T-helper 2 cell treated with Interferon-gamma antibody and Interleukin-4, amounts not matched to agents 5 μg/mL and 100 μg/mL, for 36 hours (primary cell): ENCODE measurements at places on chromosomes 16 and 17.

DNA sequence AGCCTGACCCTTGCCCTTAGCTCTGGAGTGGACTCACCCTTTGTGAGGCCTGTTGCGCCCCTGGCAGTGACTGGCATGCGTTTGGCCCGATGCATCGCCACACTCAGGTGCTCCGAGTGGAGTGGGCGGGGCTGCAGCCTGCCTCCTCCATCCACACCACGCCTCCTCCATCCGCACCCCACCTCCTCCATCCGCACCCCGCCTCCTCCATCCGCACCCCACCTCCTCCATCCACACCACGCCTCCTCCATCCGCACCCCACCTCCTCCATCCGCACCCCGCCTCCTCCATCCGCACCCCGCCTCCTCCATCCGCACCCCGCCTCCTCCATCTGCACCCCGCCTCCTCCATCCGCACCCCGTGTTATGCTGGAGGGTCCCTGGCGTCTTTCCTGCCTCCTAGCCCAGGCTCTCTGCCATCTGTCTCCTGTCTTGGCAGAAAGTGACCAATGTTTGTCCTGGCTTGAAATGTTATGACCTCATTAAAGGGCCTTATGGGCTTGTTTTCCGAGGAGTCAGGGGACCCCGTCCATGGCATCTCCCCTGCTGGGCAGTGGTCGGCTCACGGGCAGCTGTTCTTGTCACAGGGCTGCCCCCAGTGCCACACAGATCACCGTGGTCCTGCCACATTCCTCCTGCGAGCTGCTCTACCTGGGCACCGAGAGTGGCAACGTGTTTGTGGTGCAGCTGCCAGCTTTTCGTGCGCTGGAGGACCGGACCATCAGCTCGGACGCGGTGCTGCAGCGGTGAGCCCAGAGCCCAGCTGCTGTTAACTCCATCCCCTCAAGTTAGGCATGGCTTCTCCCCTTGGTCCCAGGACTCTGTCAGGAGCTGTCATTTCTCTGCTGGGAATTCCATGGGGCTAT lies 28.7 kb upstream of the MYO15B start:
- DNase-seq, result no peak

DNA sequence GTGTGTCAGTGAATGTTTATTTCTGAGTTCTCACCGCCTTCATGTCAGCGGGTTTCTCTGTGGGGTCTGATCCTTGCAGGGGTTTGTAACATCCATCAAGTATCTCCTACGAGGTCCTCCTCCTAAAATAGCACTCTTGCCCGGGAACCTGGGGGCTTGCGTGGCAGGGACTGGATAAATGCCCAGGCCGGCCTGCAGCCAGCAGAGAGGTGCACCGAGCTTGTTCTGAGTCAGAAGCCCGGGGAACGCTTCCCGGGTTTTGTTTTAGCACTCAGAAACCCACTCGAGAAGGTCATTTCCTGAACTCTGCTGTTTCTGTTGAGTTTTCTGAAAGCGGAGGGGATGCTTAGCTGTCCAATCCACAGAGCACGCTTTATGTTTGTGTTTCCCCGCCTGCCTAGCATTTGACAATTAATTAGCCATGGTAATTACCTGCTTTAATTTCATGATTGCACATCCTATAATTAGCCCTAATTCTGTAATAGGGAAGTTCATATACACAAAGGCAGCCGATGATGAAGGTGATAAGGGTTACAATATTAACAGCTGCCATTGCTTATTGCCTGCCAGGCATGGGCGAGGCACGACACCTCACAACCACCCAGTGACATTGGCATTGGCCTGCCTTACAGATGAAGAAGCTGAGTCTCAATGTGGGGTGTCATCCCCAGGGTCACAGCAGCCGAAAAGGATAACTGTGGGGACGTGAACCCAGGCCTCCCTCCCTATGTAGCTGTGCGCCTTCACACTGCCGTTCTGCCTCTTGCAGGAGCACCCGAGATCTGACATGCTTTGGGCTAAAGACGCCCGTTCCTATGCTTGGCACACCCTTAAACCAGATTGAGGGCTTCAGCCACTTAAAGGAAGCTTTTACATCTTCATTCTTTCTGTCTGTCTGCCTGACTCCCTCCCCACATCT lies 333.1 kb downstream of the CPPED1 start:
- DNase-seq, result no peak

GRCh38 chr17:67528751-67529436 lies 151.8 kb downstream of the PITPNC1 start:
- DNase-seq, result no peak

DNA sequence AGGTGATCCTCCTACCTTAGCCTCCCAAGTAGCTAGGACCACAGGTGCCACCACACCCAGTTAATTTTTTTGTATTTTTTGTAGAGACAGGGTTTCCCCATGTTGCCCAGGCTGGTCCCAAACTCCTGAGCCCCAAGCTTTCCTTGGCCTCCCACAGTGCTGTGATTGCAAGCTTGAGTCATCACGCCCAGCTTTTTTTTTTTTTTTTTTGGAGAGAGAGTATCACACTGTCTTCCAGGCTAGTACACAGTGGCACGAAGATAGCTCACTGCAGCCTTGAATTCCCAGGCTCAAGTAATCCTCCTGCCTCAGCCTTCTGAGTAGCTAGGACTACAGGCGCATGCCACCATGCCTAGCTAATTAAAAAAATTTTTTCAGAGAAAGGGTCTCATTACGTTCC lies 27.2 kb downstream of the HEATR9 start:
- DNase-seq, result no peak

DNA sequence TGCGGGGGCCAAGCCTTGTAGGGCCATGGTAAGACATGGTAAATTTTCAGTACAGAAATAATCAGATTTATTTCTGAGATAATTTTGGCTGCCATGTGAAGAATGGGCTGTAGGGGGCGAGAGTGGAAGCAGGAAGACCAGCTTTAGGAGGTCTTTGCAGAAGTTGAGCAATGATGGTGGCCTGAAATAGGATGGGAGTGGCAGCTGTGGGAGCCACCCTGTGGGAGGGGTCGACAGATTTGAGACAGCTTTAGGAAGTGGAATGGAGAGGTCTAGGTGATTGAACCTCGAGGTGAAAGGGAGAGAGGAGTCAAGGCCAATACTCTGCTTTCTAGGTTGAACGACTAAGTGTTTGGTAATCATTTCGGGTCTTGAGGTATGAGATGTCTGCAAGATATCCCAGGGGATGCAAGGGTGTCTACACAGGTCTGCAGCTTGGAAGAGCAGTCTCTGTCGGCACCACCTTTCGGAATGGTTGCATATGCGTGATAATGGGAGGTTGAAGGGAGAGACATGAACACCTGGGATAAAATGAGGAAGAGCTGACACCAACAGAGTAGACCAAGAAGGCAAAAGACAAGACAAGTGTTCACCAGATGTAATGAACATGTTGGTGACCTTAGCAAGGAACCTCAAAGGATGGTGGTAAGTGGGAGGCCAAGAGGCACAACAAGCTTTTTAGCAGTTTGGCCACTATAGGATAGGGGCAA lies 4.2 kb upstream of the ATXN7L3 start:
- DNase-seq, result no peak

DNA sequence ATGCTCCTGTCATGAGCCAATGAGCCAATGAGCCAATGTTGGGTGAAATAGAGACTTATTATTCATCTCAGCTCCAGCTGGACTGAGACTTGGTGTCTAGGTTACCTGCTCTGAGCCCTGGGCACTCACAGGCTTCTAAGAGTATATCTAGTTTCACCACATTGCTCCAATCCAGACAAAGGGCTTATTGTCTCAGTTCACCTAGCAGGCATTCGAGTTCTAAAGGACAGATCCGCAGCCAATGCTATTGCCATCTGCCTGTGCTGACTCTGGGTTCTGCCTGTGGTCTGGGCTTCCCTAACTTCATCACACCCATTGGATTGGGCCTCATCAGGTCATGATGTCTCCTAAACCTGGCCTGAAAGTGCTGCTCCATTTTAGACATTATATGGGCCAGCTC lies 66.1 kb upstream of the HS3ST4 start:
- no peak for DNase-seq

GRCh38 chr16:24093049-24093448 lies 163.1 kb upstream of the CACNG3 start:
- DNase-seq, result no peak

DNA sequence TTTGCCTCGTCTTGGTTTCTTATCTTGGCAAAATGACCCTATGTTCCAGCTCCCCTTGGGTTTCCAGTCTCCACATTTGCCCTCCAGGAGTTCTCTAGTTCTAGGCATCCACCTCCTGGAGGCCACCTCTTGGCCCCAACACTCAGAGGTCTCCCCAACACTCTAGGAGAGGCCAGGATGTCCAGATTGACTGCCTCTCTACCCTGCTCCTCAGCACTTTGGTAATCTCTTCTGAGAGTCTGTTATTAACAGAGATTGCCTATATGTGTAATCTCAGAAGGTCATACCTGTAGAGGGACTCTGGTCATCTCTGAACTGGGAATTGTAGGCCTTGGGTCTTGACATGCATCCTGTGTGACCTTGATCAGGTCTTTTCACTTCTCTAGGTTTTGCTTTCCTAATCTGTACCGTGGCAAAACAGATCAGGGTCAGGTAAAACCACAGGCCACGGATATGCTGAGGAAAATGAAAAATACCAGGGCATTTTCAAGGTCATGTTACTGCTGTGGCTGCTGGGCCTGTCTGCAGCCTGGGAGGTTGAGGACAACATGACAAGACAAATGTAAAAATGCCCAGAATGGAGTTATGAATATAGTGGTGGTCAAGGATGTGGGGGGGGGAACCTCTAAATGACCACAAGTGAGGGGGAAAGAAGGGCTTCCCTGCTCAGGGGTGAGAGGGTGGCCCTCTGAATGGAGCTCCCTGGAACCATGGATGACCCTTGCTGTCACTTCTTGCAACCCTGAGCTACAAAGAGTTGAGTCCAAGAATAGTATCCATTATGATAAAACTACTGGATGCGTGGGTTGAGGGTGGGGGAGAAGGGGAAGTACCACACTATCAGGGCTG lies 5.0 kb upstream of the CCL4L2 start:
- DNase-seq, result no peak
